ENCODE measurements at places on chromosomes 1 and 21.

DNA sequence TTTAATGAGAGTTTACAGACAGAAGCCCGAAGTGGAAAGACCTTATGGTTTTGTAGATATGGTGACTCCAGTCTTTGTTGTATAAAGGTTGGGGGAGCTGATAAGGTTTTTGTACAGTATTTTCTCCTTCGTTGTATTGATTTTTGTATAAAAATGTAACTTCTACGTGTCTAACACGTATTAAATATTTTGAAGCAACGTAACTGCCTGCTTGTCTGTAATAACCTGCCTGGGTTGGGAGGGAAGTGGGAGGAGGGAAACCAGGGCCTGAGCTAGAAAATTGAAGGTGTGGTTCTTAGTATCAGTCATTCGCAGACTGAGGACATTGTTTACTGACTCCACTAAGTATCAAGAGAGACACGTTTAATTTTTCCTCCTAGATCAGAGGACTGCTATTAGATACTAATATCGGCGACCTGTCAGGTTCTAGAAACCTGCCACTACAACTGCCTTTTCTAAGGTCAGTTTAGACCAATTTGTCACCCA, 2.2 kb downstream of the IER5 start:
- DNase-seq, result no peak

DNA sequence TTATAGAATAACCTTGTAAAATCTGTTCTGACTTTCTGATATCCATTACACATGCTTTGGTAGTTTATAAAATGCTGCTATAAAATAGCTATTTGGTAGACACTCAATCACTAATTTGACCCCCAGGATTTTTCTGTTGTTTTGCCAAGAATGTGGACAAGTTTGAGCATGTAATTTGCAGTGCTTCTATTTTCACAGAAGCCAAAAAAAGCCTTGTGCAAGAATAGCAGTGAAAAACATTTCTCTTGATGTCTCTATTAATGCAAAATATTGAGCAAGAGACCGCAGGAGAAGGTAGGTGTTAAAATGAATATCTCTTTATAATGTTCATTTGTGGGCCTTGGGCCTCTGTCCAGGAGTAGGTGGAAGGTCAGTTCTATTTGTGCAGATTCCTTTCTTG, 22.5 kb downstream of the MAP3K7CL start:
- no peak for DNase-seq

- peak; percentile 99 for DNase-seq
Observed at GRCh38 chr1:108016451-108016920, 51.5 kb upstream of the VAV3 start.

- DNase-seq, result no peak
Observed at GRCh38 chr21:27759091-27759659, 792.3 kb upstream of the ADAMTS5 start.

DNA sequence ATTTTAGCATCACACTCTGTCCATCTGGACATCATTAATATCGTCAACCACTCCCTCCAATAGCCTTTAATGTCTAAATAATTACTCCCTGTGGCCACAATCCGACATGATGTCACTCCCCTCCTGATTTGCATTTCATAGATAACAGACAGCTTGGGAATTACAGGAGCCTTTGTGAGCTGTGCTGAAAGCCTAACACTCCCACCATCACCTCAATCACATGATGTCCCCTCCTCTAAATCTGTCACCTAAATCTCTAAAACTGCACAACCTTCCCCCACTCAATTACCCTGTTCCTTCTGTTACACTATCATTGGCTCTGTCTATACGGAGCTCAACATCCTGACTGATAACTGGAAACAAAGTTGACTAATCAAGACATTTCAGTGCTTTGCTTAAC, 14.3 kb downstream of the NHLH2 start:
- DNase-seq, result no peak

Measured in A172 (cell line).